ENCODE measurements at places on chromosomes 6 and 20.

DNA sequence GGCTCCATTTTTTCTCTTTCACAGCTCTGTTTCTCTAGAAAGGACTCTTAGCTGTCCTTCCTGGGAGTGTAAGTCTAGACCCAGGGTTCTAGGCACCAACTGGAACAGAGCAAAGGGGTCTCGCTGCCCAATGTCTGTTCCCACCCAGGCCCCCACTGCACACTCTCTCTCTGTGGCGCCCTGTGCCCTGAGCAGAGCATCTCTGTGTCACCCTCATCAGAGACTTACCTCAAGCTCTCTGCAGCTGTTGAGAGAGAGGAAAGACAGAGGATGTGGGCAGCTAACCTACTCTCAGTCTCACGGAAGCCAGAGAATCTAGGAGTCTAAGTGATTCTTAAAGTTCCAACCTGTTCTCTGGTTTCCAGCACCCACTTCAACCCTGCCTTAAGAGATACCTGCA, 9.5 kb downstream of the NCR2 start:
- DNase-seq: peak; percentile 41

DNA sequence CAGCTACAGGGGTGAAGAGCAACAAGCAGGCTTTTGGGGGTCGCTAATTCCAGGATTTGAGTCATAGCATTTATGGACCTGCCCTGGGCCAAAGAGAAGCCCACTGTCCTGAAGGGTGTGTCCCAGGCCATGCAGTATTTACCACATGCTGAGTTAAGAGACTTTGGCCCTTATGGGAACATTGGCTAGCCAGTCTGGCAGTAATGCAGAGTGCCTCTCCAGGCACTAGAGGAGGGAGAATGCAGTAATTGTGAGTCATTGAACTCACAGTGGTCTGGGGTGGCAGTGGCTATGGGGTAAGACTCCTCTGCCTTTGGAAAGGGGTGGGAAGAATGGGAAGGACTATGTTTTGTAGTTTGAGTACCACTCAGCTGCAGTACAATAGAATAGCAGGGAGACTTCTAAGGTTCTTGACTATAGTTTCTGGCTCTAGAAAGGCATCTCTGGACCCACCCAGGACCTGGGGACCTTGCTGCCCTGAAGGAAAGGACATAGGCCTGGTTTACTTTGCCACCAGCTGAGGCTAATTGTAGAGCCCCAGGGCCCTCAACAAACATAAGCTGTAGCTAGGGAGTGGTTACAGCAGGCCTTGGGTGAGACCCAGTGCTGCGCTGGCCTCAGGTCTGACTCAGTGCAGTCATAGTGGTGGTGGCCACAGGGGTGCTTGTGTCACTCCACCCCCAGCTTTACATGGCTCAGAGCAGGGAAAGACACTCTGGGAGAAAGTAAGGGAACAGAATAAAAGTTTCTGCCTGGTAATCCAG, 520.9 kb downstream of the HTR1B start:
- DNase-seq: no peak

DNA sequence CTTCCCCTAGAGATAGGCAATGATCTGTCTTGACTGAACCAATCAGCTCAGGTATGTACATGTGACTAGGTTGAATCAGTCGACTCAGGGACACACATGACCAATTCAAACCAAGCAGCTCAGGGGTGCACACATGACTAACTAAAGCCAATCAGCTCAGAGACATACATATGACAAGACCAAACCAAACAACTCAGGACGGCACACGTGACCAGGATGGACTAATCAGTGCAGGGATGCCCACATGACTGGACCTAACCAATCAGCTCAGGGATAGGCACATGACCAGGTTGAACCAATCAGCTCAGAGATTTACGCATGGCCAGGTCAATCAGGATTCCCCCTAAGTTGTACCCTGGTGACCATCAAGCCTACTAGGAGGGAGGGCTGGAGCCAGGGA, 310.3 kb downstream of the CDH26 start:
- DNase-seq: no peak

- DNase-seq: no peak
Observed at GRCh38 chr6:14120546-14120945, 3.0 kb downstream of the CD83 start.

DNA sequence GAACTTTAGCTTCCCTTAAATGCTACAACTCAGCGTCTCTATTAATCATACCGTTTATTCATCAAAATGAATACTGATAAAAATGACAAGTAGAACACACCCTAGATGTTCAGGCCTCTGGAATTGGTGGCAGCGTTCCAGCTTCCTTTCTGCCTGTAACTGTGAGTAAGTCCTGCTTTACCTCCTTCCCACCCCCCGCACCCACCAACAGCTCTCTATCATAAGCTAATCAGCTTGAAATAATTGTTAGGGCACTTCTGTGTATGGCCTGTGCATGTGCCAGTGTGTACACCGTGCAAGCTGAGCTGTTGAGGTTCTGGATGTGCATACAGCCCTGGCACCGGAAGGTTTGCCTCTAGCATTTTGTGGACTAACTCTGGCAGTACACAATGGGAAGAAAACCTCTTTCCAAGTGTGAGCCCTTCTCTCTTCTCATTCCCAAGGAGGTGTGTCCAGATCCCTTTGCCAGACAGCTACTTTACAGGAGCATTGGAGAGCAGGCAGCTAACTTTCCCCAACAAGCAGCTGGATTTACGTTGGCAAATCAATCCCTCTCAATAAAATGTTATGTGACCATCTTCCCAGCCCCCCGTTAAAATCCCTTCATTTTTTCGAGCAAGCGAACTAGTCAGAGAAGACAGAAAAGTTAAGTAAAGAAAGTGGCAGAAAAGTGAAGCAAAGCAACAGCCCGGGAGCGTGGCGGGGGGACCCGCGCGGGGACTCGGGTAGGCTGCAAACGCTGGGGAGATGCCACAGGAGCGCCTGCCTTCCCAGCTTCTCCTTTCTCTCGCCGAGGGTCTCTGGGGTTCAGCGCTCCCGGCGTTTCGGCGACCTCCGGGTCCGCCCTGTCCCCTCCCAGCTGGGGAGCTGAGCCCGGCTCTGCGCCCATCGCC, 803 bp upstream of the ADGRG6 start:
- DNase-seq: no peak

GRCh38 chr6:45838996-45839395, 176.7 kb downstream of the CLIC5 start:
- DNase-seq: no peak

- DNase-seq: no peak
Observed at GRCh38 chr20:13665709-13666395, 27.1 kb upstream of the TASP1 start.

Data from CD4-positive, alpha-beta T cell treated with Interleukin-12 subunit alpha and Interleukin-12 subunit beta, for 1 hour (primary cell).